ENCODE measurements at places on chromosomes 13 and 19.

- no peak for DNase-seq
These were observed 79.7 kb downstream of the TSHZ3 start for GRCh38 chr19:31269425-31270127.

GRCh38 chr13:24124789-24125476, 35.6 kb upstream of the SPATA13 start:
- no peak for DNase-seq

- no peak for DNase-seq
These were observed 29.8 kb downstream of the PPP2R1A start for GRCh38 chr19:52219611-52220010.

GRCh38 chr13:97100821-97101220, 106.5 kb upstream of the OXGR1 start:
- DNase-seq: no peak

- DNase-seq: no peak
These were observed 90.2 kb upstream of the UQCRFS1 start for GRCh38 chr19:29303069-29303718.

GRCh38 chr19:51224163-51224641, 678 bp upstream of the CD33 start:
- DNase-seq: no peak

All from stimulated activated CD8-positive, alpha-beta memory T cell treated with anti-CD3 and anti-CD28 coated beads, Interleukin-7, amount 100 ng/mL, for 4 hours (primary cell).